ENCODE measurements at places on chromosomes 12 and 14.

DNA sequence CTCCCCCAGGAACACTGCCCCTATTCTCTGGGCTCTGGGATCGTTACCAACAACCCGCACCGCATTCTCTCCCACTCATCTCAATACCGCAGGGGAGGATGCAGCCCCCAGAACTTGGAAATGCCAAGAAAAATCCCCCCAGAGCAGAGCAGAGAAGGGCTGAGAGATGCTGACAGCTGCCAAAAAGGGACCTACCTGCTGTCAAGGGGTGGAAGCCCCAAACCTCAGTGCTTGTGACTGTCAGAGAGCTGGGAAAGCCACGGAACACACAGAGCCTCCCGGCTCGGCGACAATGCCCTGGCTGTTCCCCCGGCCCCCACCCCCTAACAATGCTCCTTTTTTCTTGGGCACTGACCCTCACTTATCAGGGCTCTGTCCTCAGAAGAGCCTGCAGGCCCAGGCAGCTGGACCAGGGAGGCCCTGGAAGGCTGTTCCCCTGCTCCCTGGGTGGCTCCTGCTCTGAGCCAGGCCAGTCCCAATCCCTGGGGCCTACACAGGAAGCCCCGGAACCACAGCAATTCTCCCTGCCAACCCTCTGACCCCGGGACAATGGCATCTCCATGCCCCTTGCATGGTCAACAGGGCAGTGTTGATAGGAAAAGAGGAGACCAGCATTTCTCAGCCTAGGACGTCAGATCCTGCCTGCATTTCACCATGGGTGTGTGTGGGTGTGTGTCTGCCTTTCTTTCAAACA, 78.9 kb downstream of the ITPK1 start:
- DNase-seq: no peak

GRCh38 chr14:76832503-76832988, 6.3 kb downstream of the LRRC74A start:
- no peak for DNase-seq

- no peak for DNase-seq
These were observed 74.9 kb downstream of the NEDD1 start for GRCh38 chr12:96981911-96982310.

- DNase-seq: no peak
These were observed 2.0 kb upstream of the CACNB3 start for GRCh38 chr12:48816143-48816854.

DNA sequence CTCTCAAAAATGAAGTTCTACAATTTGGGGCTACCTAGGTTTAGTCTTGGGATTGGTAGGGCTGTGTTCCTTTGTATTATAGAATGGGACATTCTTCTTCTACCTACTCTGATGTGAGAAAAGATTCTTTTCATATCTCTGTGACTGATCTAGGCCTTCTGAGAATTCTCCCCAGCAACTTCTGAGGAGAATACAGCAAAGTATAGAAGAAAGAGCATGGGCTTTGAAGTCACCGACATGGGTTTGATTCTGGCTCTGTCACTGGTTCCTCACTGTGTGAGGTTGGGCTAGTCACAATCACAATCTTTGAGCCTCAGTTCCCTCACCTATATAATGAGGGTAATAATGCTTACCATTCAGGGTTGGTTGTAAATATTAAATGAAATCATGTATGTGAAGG, 5.0 kb downstream of the ATN1 start:
- no peak for DNase-seq

DNA sequence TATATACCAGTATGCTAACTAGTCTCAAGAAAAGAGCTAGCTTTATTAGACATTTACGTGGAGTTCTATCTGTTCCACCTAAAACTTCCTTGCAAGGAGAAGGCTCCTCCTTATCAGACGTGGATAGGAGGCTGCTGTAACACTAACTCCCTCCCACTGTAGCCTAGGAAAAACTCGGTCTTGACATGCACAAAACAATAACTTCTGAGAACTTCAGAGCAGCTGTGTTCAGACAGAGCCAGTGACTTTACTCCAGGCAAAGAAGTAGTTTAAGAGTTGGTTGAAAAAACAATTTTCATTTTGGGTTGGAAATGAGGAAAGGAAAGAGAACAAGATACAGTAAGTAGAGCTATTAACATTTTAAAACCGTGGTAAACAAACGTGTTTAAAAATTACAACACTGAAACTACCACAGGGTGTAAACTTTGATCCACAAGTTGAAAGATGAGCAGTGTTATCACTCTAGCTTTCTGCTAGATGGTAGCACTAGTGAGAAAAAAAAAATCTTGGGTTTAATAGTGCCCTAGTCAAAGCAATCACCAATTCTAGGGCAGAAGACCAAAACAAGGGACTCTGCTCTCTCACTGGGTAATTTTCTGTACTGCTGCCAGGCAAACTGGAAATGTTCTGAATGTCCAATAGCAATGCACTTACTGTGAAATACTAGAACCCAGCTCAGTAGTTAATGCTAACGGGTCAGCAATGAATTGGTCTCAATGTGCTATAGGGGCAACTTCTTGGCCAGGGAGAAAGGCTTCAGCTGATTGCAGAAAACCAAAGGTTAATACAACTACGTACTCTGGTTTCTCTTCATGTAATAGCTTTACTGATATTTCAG, 2.4 kb downstream of the ATF7 start:
- peak; percentile 44 for DNase-seq

DNA sequence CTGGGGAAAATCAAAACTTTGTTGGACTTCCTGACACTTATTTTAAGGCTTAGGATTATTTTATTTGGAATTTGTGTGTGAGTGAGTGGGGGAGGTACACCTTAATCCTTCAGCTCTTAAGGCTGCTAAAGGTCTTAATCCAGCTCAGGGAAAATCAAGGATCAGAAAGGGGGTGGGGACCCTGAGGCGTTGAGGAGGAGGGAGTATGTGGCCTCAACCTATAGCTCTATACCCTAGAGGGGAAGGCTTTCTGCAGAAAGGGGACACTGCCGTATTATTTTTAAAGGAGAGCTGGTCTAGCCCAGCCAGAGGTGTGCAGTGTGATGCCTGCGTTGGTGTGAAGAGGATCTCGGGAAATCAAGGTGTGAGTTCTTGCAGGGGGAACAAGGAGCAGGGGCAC, 20.0 kb downstream of the IRF2BPL start:
- DNase-seq: no peak

GRCh38 chr12:42172441-42173210, 28.0 kb upstream of the GXYLT1 start:
- DNase-seq: no peak

GRCh38 chr12:25743679-25744215, 190.7 kb upstream of the LMNTD1 start:
- no peak for DNase-seq

GRCh38 chr12:116026768-116027550, 250.5 kb downstream of the MED13L start:
- DNase-seq: no peak

- no peak for DNase-seq
These were observed 1.5 kb upstream of the KRT6A start for GRCh38 chr12:52494518-52494917.

- no peak for DNase-seq
These were observed 200.5 kb downstream of the GXYLT1 start for GRCh38 chr12:41944216-41944615.

GRCh38 chr12:68080577-68080976, 79.0 kb downstream of the IFNG start:
- DNase-seq: no peak

DNA sequence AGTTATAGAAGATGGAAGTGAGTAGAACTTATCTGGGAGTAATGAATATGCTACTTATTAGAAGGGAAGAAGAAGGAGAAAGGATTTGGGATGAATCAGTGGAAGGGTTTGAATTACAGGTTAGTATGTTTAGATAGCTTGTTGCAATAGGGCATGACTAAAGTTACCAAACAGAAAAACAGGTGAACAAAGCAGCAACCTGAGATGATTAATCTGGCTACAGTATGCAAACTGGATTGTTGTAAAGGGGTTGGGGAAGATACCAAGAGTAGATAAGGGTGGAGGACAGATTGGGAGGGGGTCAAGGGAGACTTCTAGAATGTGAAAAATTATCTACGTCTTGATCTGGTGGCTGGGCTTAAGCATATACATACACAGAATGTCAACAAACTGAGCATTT, 73.4 kb upstream of the CLEC14A start:
- DNase-seq: no peak

DNA sequence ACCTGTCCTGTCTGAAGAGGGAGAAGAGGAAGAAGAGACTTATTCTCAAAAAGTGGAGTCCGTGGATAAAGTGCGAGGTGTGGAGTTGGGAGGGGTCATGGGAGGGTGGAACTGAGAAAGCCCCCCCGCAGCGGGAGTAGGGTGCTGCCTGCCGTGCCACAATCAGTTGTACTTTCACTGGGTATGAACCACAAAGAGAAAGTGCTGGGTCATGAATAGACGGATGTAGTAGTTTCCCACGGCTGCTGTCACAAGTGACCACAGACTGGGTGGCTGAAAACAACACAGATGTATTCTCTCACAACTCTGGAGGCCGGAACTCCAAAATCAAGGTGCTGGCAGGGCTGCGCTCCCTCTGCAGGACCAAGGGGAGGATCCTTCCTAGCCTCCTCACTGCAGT, 5.5 kb downstream of the DNAH10 start:
- no peak for DNase-seq

DNA sequence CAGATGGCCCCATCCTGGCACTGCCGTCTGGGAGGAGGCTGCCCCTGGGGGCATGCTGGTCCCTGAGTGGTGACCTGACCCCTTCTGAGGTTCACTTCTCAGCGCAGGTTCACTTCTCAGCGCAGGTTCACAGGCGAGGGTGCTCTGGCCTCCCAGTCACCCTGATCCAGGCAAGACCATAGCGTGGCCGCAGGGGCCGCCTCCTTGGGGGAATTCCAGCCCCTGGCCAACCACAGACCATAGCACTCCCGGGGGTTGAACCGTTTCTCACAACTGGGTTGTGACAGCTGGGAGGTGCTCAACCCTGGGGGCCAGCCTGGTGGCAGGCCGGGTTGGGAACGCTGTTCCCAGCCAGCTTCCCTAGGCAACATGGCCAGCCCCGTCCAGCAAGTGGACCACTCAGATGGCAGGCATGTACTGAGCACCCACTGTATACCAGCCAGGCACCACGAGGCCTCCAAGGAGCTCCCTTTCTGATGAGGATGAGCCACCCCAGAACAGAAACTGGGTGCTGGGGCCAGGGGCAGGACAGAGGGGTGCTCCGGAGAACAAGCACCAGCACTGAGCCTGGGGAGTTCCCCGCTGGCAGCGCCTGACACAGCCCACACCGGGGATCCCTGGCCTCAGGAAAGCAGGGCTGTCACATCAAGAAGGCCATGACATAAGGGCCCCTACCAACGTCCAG, 28.3 kb upstream of the ZFP36L1 start:
- DNase-seq: no peak

DNA sequence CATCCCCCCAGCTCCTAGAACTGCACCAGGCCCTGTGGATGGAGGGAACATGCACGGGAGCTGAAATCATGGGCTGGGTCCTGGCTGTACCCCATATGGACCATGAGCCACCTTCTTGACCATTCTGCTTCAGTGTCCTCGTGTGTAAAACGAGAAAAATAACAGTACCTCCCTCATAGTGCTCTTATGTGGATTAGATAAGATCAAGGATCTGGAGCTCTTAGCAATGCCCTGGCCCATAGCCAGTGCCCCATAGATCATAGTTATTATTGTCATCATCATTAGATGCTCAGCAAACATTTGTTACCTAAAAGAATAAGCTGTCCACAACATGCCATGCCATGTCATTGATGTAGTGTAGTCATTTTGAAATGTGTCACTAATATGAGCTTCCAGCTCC, 71.3 kb downstream of the SYNE3 start:
- DNase-seq: peak; percentile 17

GRCh38 chr12:124457287-124458219, 109.9 kb downstream of the NCOR2 start:
- DNase-seq: peak; percentile 65

DNA sequence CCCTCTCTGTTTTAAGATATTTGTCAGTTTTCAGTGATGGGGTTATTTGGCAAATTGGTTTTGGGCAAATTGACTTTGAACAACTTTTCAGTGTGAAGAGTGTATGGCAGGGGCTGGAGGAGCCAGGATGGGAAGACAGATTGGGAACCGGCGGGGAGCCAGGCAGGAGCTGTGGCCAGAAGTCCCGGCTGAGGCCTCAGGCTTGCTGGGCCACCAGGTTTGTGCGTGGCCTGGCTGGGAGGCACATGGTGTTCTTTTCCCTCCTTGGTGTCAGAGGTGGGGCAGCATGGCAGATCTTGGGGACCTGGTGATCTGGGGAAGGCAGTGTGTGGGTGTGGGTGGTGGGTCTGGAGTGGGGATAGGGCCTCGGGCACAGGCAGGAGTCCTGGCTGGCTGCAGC, 61.1 kb downstream of the SLC25A47 start:
- no peak for DNase-seq

DNA sequence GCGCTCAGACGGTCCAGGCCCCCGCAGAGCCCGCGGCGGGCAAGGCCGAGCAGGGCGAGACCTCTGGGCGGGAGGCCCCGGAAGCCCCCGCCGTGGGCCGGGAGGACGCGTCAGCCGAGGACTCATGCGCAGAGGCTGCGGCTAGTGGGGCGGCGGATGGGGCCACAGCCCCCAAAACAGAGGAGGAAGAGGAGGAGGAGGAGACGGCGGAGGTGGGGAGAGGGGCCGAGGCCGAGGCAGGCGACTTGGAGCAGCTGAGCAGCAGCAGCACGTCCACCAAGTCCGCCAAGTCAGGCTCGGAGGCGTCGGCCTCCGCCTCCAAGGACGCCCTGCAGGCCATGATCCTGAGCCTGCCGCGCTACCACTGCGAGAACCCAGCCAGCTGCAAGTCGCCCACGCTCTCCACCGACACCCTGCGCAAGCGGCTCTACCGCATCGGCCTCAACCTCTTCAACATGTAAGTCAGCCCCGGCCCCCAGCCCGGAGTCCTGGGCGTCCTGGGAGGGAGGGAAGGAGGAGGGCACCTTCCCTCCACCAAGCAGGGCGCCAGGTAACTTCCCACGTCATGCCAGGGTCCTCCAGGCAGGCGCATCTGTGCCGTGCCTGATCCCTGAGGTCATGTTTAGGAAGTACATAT, 72.4 kb downstream of the IQSEC3 start:
- DNase-seq: peak; percentile 25

GRCh38 chr12:48671231-48671856, 10.7 kb downstream of the KANSL2 start:
- no peak for DNase-seq

GRCh38 chr12:64571411-64571810, 38.9 kb upstream of the RASSF3 start:
- DNase-seq: no peak

GRCh38 chr14:82328442-82328841, 794.8 kb upstream of the SEL1L start:
- no peak for DNase-seq
